CD4-positive, alpha-beta T cell treated with Interleukin-1 beta for 1 hour (primary cell): ENCODE measurements at places on chromosomes 3 and 15.

DNA sequence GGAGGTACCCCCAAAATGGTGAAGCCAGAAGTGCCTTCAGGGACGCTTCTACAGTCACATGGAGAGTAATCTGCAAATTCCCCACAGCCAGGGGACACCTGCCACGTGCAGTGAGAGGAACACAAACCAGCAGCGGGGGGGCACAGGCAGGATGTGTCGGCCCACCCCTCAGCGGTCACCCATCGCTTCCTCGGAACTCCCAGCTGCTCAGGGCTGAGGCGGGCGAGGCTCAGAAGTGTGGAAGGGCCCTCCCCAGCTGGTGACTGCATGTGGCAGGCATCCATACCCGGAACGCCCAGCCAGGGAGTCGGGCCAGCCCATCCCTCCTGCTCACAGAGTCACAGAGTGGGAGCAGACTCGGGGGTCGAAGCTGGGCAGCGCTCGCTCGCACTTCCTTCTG is 63.7 kb downstream of the SLC12A8 start:
- peak; percentile 41 for DNase-seq

DNA sequence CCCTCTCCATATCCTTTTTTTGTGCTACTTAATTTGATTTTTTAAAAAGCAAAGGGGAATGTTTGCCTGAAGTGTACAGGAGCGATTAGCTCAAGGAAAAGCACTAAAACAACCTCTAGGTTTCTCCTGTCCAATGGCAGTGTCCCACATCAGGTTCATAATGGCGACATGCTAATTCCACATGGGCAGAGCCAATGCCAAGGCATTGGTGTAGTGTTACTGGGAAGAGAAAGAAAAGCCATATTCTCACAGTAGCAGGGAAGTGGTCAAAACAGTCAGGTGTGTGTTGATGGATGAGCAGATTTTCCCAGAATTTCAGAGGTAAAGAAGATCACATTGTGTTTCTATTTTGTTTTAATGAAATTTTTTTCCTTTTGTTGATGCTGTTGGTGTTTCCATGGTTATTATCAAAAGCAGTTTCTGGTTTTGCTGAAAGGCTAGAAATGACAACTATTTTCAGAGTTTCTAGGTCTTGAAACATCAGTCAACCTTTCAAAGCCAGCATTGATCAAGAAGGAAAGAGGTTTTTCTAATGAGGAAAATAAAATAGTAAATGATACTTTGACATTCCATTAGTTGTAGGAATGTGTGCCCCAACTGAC is 65.2 kb downstream of the FNDC3B start:
- no peak for DNase-seq

DNA sequence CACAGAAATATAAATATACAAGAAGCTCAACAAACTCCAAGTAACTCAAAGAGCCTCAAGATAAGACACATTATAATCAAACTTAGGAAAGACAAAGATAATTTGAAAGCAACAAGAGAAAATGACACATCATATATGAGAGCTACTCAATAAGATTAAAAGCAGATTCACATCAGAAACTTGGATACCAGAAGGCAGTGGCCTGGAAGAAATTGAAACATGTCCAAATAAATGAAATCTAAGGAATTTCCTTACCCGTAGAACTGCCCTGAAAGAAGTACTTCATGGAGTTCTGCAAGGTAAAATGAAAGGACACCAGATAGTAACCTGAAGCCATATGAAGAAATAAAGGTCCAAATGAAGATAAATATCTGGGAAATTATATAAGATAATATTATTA is 113.9 kb downstream of the LSAMP start:
- no peak for DNase-seq

DNA sequence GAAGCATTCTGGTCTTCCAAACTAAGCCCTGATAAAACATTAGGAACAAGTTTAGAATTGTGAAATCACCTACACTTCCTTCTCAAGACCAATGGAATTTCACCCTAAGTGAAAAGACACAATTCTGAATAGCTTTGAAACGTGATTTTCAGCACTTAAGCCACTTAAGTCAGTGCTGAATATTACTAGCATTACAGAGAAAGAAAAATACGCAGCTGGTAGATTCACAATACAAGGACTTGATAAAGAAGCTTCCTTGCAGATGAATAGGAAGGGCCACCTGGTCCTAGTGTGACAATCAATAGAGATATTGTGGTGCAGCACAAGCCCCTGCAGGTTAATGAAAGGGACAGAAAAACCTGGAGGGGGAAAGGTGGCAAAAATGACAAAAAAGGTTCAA is 353.1 kb upstream of the ALCAM start:
- no peak for DNase-seq

- DNase-seq = no peak
These were observed 1.8 kb upstream of the CPA3 start for GRCh38 chr3:148863297-148863696.

GRCh38 chr3:155388417-155388816 is 94.9 kb upstream of the STRIT1 start:
- no peak for DNase-seq

GRCh38 chr3:20307383-20307782 is 121.4 kb upstream of the SGO1 start:
- DNase-seq = no peak

DNA sequence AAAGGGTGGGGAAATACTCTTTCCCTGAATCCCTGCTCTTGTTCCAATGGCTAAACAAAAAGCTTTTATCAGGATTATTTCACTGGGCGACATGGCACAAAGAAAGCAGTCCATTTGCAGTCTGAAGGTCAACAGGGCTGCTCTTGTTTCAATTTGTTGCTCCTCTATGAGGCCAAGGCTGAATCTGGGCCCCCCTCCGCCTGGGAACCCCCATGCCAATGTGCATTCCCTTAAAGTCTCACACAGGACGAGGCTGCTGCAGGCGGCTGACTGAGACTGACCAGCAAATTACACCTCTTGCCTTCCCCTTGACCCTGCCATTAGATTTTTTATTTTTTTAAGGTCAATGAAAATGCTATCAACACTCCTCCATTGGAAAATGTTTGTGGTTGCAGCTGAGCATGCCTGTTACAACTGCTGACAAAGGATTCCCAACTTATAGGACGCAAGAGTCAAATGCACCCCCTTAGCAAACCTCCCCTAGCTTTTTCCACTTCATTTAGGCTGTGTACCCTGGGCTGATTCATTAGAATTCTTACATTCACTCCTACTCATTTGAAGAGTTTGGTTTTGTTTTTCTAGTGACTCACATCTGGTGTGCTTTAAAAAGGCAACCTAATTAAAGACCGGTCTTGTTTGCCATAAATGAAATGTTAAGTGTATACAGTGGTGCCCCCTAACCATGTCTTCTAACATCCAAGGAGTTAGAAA is 60.8 kb upstream of the ARHGEF3 start:
- DNase-seq = no peak

DNA sequence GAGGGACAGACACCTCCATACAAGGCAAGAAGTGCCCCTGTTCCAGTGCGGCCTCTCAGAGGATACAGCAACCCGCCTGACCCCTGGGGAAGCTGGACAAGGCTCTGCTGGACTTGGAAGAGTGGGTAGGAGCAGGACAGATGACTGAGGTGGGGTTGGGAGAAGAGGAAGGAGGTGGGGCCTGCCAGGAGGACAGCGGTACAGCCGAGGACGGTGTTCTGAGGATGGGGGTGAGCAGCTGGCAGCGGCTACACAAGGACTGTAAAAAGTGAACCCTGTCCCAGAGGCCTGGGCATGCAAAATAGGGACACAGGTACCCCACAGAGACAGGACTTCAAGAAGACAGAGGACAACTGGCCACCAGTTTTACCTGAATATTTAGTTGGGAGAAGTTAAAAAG is 23.5 kb upstream of the ELP6 start:
- DNase-seq = no peak

- DNase-seq = no peak
These were observed 8.9 kb downstream of the DNAAF4 start for GRCh38 chr15:55499151-55499550.

- no peak for DNase-seq
These were observed 1.7 kb downstream of the RAB11A start for GRCh38 chr15:65870889-65871533.

DNA sequence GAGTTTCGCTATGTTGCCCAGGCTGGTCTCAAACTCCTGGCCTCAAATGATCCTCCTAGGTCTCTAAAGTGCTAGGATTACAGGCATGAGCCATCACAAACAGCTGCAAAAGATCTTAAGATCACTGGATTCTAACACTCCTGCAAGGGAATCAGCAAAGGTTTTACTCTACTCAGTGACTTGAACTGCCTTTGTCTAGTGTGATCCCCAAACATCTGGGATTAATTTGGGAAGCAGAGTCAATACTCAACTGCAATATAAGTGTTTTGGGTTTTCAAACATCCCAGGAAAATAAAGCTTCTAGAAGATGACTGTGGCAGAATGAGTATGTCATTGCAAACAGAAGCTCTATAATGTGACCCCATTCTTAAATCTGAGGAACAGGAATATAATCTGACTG is 7.2 kb downstream of the SPG21 start:
- no peak for DNase-seq

DNA sequence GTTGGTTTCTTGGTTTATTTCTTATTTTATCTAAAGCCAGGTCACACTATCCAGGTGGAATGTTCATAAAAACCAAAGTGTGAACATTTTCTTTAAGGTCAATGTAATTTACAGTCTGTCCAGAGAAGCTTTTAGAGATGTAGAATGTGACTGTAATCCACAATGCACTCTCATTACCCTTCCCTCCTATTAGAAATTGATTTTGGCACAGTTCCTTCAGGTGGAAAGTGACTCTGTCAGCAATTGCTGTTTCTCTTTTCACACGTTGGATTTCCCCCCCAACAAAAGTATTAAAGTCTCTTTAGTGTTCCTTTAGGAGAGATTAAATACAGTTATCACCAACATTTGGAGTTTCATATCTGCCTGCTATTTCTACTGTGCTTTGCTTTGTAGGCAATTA is 31.6 kb upstream of the COPB2 start:
- DNase-seq = no peak

DNA sequence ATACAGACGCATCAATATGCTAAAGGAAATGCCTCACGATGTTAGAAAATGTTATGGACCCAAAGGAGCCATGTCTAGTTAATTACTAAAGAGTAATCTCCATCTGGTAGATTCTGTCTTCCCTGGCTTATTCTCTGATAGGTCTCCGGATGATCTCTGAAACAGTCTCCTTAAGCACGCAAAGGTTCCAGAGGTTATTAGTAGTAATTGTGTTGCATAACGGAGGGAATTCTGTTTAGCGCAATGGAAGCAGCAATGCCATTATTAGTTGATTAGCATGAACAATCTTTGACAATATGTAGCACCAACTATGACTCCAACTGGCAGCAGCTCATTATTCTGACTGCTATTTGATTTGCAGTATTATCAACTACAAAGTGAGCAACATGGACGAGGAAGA is 952.5 kb upstream of the SEMA6D start:
- no peak for DNase-seq

- DNase-seq = no peak
These were observed 774 bp upstream of the TMCO5A start for GRCh38 chr15:37933666-37934065.

- no peak for DNase-seq
These were observed 727.1 kb upstream of the NECTIN3 start for GRCh38 chr3:110344487-110344886.

GRCh38 chr3:112308151-112308911 is 14.3 kb upstream of the SLC9C1 start:
- no peak for DNase-seq

- no peak for DNase-seq
These were observed 336.3 kb upstream of the ADAMTS9 start for GRCh38 chr3:65024148-65024547.

DNA sequence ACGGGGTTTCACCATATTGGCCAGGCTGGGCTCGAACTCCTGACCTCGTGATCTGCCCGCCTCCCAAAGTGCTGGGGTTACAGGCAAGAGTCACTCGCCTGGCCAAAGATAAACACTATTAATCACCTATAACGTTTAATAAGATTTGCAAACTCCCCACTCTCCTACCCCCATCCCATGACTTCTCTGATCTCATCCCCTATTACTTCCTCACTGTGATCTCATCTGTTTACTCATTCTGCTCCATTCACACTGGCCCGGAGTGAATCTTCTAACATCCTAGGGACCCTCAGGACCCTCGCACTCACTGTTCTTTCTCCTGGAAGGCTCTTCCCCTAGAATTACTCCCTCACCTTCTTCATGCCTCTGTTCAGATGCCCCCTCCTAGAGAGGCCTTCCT is 78.9 kb downstream of the DGKG start:
- no peak for DNase-seq

DNA sequence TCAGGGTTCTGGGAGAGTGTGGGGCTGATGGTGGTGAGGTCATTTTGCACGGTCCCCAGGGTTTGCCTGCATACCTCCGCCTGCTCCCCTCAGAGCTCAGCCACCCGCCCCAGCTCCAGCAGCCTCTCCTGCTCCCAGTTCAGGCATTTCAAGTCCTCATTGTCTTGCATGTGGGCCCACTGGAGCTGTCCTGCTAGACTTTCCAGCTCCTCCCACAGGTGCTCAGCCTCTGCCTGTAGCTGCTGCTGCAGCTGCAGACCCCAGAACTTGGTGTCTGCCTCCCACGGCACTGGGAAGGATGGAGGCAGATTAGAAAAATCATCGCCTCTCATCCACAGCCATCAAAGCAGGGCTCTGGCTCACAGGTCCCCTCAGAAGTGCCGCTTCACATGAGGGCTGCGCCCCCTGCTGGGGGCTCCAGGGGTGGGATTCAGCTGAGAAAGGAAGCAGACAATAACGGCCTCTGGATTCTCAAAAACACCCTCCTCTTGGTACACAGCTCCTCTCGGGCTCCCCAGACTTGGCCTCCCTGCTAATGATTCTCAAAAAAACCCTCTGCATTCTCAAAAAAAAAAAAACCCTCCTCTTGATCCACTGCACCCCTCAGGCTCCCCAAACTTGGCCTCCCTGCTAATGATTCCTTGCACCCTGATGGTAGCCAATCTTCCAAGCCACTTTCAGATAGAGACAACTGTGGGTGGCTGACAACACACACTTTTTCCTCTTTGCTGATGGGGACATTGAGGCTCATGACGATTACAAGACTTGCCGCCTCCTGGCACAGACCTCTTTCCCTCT is 89.3 kb upstream of the C2CD4B start:
- peak; percentile 43 for DNase-seq

- DNase-seq = no peak
These were observed 103.8 kb downstream of the NR1D2 start for GRCh38 chr3:24048843-24049242.

GRCh38 chr3:62667714-62668113 is 207.5 kb downstream of the CADPS start:
- DNase-seq = no peak

GRCh38 chr3:167110901-167111300 is 269.2 kb downstream of the ZBBX start:
- DNase-seq = no peak

- DNase-seq = no peak
These were observed 31.9 kb downstream of the SPATA16 start for GRCh38 chr3:173109143-173109542.

GRCh38 chr3:88987776-88988175 is 119.6 kb upstream of the EPHA3 start:
- DNase-seq = no peak

GRCh38 chr3:173513123-173513522 is 115.6 kb downstream of the NLGN1 start:
- no peak for DNase-seq
